ENCODE measurements at places on chromosomes 16 and 17.
A peak's percentile ranks its signal among the peaks of the same experiment; 100 is the strongest.

GRCh38 chr17:75695141-75695829 lies 26.0 kb upstream of the ITGB4 start:
- peak; percentile 97 for DNase-seq

DNA sequence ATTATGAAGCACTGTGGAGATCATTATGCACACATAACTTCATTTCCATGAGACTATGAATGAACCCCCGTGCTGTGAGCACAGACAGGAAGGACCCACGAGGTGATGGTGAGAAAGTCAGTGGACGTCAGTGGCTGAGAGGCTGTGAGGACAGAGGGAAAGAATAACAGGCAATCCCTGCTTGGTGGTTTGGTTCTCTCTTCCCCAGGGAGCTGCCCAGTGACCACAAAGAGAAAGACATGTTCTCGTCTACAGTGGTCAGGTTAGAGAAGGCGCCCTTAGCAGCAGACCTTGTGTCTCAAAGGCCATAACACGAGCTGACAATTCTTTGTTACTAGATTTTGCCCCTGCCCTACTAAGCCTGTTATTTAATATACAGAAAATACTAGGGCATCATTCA lies 609.2 kb downstream of the TOX3 start:
- no peak for DNase-seq

DNA sequence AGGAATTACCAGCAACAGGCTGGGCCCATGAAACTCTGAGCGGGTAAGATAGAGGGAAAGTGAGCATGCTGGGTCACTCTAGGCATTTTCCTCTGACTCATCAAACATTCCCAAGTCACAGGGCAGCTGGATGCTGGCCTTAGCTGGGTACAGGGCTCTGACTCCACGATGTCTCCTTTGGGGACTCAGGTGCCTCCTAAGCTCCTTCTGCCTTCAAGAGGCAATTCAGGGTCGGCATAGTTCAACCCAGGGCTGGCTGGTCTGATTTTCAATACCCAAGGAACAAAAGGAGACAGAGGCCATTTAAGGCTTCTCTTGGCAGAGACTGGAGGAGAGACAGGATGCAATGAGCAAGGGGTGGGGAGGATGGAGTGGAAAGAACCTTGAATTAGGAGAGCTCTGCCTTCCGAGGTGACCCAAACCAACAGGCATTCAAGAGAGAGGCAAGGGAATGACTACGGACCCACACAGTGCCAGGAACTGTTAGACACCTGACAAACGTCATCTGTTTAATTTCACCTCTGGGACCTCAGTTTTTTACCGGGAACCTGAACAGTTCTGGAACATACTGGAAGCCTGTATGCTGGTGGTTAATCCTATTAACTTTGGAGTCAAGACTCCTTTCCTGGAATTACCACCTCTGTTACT lies 910 bp downstream of the WBP2 start:
- DNase-seq = peak; percentile 91

- DNase-seq = no peak
Observed at GRCh38 chr17:74994440-74994839, 7.0 kb downstream of the CDR2L start.

All from ELR (cell line).